Astrocyte (in vitro differentiated cells and primary cell): ENCODE measurements at places on chromosomes 4 and X. TPM values are rescaled to one million over a fixed set of nuclear protein-coding genes. Genes with fewer than 3 reads are reported as not detected.
A peak's percentile ranks its signal among the peaks of the same experiment; 100 is the strongest.

- no peak overlapping the region for H3K27ac ChIP-seq
- no peak for DNase-seq
- H3K27me3 ChIP-seq, result no peaks in the 10 kb centered on the region
- no peaks in the 10 kb centered on the region for H3K36me3 ChIP-seq
- peaks cover 12% of the 10 kb centered on the region for H3K4me1 ChIP-seq
Measured at GRCh38 chr4:8541981-8542715, 38.0 kb upstream of the GPR78 start.

DNA sequence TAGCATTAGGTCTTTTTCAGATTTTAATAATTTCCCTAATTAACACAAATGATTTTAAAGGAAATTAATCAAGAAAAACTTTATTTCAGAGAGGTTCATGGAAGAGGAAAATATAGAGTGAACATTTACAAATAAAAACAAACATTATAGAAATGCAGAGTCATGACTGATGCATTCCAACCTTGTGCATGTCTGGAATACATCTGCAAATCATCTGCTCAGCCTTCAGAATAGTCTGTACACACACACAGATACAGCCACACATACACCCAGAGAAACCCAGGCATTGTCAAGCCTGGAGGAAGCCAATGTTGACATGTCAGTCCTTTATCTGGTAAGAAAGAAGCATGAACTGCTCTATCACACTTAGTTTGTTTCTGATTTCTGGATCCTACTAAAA is 61.3 kb upstream of the NFKB1 start:
- H3K27me3 ChIP-seq, result no peaks in the 10 kb centered on the region
- H3K4me3 ChIP-seq, result no peak overlapping the region
- H3K27ac ChIP-seq, result peak overlapping the region; percentile 68
- no peaks in the 10 kb centered on the region for H3K36me3 ChIP-seq
- peaks cover 20% of the 10 kb centered on the region for H3K4me1 ChIP-seq

DNA sequence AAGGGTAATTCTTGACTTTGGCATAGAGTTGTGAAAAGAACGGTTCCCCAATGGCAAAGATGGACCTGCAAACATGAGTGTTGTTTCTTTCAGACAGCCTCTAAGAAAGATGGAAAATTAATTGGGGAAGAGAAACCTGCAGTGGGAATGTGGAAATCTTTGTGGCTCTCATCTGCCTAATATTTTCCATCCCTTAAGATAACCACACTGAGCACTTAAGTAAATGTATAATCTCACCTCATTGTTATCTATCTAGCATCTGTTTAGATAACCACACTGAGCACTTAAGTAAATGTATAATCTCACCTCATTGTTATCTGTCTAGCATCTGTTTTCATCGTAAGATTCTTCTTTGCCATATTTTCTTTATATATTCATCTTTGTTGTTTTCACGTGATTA is 149.3 kb downstream of the NWD2 start:
- no peak overlapping the region for H3K4me3 ChIP-seq
- no peaks in the 10 kb centered on the region for H3K36me3 ChIP-seq

The ARSJ gene
- 60.1 and 66.5 TPM in 2 replicates for total RNA-seq

DNA sequence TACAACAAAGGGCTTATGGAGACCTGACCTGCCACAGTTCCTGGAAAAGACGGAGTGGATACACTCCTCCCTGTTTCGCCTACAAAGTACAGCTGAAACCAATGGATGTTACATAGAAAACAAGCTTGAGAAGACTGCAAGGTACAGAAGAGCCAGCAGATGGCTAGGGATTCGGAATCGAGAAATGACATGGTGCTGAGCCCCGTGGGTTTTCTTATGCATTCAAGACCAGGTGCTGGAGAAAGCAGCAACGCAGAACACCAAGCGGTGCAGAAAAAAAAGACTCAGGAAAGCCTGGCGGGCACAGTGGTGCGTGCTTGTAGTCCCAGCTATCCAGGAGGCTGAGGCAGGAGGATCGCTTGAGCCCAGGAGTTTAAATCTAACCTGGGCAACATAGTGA is 13.8 kb downstream of the TIMM17B start:
- H3K27ac ChIP-seq, result no peak overlapping the region
- no peaks in the 10 kb centered on the region for H3K4me1 ChIP-seq
- H3K4me3 ChIP-seq, result no peak overlapping the region
- no peaks in the 10 kb centered on the region for H3K36me3 ChIP-seq

DNA sequence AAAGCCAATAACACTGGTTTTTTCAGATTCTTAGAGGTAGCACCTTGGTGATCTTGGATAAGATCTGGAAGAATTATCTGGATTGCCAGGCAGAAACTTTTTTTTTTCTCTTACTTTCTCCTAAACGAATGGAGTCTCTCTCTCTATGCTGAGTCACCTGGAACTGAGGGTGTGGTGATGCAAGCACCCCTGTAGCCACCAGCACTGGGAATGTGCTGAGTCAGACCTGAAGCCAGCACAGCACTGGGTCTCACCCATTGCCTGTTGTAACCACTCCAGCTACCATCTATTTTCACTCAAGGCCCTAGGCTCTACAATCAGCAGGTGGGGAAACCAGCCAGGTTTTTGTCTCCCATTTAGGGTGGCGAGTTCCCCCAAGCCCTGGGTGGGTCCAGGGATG is 923.8 kb downstream of the RAPGEF2 start:
- no peak overlapping the region for H3K27ac ChIP-seq
- peak; percentile 21 for DNase-seq

DNA sequence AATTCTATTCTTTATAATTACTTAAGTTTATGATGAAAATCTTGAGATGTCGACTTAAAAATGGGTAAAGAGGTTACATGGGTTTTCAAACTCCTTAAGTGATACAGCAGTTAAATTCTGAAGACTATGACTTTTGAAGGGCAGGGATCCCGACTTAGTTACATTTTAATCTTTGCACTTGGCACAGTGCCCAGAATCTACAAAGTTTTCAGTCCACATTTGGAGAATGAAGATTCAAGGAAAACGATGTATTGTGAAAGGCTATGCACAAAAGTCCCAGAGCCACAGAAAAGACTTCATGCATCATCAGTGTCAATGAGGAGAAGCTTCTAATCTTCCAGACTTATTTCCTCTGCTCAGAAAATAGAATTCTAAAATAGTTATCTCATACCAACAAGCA is 36.3 kb upstream of the GRPR start:
- no peak for DNase-seq
- no peak overlapping the region for H3K27ac ChIP-seq
- no peak overlapping the region for H3K4me3 ChIP-seq
- H3K4me1 ChIP-seq, result no peaks in the 10 kb centered on the region

DNA sequence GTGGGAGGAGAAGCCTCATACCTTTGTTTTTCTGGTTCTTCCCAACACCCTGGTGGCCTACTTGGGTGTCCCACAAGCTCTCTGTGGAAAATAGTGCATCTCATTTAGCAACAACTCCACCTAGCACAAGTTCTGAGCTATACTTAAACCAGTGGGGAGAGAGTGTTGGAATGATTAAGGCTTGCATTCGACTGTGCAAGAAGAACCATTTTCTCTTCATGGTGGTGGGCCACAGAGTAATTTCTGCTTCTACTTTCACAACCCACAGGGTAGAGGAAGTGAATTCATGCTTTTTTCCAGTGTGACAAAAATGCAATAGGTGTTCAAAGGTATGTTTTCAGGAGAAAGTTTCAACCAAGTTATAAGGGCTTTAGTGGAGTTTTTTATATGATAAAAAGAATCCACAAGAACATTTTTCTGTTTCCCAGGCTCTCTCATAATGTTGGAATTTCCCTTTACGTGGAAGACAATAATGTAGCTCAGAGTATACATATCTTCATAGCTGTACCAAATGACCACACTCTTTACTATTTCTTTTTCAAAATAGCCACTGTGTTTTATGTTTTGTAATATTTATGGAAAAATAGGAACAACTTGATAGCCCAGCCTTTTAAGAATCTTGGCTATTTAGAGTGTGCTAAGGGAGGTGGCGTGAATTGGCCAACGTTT is 80.3 kb upstream of the HHIP start:
- DNase-seq, result peak; percentile 20
- H3K4me3 ChIP-seq, result no peak overlapping the region
- peaks cover 4% of the 10 kb centered on the region for H3K4me1 ChIP-seq
- no peaks in the 10 kb centered on the region for H3K36me3 ChIP-seq
- H3K27ac ChIP-seq, result peak overlapping the region; percentile 54
- no peaks in the 10 kb centered on the region for H3K27me3 ChIP-seq

GRCh38 chr4:6467600-6467999 is 4.8 kb downstream of the PPP2R2C start:
- no peaks in the 10 kb centered on the region for H3K4me1 ChIP-seq
- no peak for DNase-seq
- peaks cover 29% of the 10 kb centered on the region for H3K27me3 ChIP-seq
- H3K36me3 ChIP-seq, result no peaks in the 10 kb centered on the region

DNA sequence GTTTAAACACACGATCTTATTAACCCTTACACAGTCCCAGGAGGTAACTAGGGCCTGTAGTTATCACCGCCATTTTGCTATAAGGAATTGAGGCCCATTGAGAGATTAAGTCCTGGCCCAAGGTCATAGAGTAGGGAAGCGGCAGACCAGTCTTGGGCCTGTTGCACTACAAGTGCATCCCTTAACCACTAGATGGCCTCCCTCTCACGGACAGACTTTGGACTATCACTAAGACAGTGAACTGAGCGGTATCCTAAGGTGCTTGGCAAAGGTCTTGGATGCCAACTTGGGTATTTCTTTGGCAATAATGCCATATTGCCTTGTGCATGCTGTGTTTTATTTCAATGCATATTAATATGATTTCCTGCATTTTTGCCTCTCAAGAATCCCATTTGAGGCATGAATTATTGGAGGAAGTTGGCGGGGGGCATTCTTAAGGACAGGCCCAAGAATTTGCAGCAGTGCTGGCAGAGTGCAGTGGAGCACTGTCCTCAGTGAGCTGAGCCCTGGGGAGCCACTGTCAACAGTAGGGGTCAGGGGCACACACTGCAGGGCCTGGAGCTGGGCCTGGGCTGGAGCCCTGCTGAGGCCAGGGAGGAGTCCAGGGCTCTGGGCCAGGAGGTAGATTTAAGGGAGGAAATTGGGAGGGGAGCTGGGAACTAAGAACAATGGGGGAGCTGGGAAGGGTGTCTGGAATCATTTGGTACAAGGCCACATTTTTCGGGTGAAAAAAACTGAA is 147.4 kb downstream of the SMIM20 start:
- no peaks in the 10 kb centered on the region for H3K27me3 ChIP-seq
- peak; percentile 27 for DNase-seq
- H3K27ac ChIP-seq, result no peak overlapping the region

The PABPC5 gene
- total RNA-seq, result 2.4 and 2.5 TPM in 2 replicates

DNA sequence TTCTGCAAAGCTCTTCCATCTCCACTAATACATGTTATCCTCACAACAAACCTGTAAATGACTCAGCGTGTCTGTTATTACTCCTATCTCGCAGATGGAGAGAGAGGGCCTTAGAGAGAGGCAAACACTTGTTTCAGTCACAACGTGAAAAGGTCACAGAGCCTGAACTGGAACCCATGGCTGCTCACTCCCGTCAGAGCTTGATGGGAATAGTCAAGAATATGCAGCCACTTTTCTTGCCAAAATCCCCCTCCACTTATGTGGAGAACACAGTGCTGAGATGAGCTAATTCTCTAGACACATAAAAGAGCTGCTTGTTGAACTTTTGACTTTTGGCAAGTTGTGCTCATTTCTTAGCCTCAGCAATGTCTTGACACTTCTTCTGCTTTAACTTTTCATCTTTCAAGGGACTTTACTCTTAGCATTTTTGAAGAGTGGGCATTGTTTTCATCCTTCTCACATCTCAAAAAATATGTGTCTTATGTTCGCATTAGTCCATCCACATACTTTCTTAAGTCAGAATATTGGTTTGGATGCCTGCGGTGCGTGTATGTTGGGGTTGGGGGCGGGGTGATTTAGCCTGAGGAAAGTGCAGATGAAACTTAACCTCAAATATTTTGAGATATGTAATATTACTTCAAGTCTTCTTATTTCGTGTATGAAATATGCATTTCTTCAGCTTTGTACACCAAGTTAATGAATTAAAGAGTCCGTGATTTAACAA is 69.2 kb downstream of the SYNPO2 start:
- H3K4me3 ChIP-seq, result no peak overlapping the region
- H3K4me1 ChIP-seq, result peaks cover 5% of the 10 kb centered on the region
- DNase-seq, result peak; percentile 67
- no peaks in the 10 kb centered on the region for H3K36me3 ChIP-seq

The TLR10 gene
- total RNA-seq, result not detected in 2 replicates

DNA sequence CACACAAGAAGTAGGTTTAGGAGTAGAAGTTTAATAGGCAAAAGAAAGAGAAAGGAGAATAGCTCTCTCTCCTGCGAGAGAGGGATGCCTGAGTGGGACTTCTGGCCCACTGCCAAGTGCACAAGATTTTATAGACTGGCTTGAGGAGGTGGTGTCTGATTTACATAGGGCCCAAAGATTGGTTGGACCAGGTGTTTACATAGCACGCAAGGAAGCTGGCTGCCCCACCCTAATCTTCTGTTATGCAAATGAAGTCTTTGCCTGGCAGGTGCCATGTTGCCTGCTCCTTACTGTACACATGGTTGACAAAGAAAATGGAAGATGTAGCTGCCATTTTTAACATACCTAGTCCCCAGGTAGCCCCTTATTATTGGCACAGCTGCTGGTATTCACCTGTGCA is 170.8 kb upstream of the GATB start:
- no peak overlapping the region for H3K4me3 ChIP-seq
- no peaks in the 10 kb centered on the region for H3K36me3 ChIP-seq
- H3K27me3 ChIP-seq, result peaks cover 2% of the 10 kb centered on the region
- no peak for DNase-seq
- H3K4me1 ChIP-seq, result no peaks in the 10 kb centered on the region
- H3K27ac ChIP-seq, result no peak overlapping the region

- H3K36me3 ChIP-seq, result no peaks in the 10 kb centered on the region
- no peak overlapping the region for H3K27ac ChIP-seq
- no peaks in the 10 kb centered on the region for H3K4me1 ChIP-seq
- no peak overlapping the region for H3K4me3 ChIP-seq
Measured at GRCh38 chr4:58833126-58833525, 1722.9 kb upstream of the IGFBP7 start.

DNA sequence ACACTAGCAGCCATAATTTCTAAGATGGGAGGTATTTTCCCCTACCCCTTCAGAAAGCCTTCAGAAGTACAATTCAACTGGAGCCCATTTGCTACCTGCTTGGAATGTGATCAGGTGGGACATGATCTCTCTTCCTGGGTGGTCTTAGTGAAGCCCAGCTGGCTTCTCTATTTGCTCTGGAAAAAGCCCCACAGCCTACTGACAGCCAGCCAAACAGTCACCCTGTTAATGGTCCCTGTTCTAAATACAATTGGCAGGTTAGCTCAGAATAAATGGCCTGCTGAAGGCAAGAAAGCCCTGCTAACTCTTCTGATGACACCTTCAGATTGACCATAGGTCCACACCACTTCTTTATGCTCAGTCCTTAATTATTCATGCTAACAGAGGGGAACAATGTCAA is 39.9 kb downstream of the HS6ST2 start:
- H3K4me3 ChIP-seq, result no peak overlapping the region
- DNase-seq, result no peak
- H3K4me1 ChIP-seq, result no peaks in the 10 kb centered on the region
- H3K27me3 ChIP-seq, result no peaks in the 10 kb centered on the region

The SSX4B gene
- total RNA-seq, result not detected in 2 replicates

DNA sequence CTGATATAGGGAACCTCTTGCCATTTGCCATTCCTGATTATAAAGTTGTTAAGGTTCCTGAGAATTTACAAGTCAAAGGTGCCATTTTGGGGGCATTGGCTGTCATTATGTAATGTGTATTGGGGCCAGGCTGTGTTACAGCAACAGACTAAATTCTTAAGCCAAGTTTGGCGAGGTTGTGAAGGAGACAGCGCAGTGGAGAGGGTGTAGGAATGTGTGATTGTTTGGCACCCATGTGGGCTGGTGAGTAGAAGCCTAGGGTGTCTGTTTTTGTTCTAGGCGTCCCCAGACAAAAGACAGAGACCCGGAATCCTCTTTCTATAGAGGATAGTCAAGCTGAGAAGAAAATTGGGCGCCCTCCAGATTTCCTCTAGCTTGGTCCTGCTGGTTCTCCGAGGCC is 2535.3 kb downstream of the PCDH7 start:
- no peaks in the 10 kb centered on the region for H3K27me3 ChIP-seq
- H3K27ac ChIP-seq, result no peak overlapping the region
- no peak overlapping the region for H3K4me3 ChIP-seq
- H3K36me3 ChIP-seq, result no peaks in the 10 kb centered on the region

The SSX2 gene
- total RNA-seq, result not detected in 2 replicates
